HCT116 (cell line): ENCODE measurements at places on chromosomes 12 and 14.

GRCh38 chr12:60308366-60308991 lies 712.6 kb downstream of the SLC16A7 start:
- no peak for DNase-seq

- DNase-seq = no peak
Measured at GRCh38 chr14:100584056-100585031, 2.9 kb downstream of the BEGAIN start.

- no peak for DNase-seq
Measured at GRCh38 chr12:65634061-65634460, 190.2 kb upstream of the HMGA2 start.

DNA sequence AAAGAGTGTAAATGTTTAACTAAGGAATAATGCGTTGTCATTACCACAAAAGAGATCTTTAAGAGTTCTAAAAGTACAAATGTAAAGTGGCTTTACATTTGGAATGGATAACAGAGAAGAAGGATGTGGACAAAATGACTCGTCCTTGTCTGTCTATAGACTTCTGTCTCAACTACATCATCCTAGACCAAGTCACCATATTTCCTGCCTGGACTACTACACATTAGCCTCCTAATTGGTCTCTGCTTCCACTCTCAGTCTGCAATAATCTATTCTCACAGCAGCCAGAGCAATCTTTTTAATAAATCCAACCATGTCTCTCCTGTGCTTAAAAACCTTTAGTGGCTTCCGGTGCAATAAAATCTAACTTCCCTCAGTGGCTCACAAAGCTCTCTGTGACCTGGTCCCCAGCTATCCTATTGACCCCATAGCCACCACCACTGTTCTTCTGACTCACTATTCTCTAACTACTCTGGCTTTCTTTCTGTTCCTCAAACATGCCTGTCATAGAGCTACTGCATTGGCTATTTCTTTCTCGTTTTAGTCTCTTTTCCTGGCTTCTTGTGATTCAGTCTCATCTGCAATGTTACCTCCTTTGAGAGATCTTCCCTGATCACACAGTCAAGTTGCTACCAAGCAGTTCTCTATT lies 91.1 kb downstream of the MYF5 start:
- no peak for DNase-seq

GRCh38 chr14:100156776-100157175 lies 2.7 kb downstream of the DEGS2 start:
- DNase-seq = no peak

- DNase-seq = no peak
Measured at GRCh38 chr12:11561411-11561810, 88.1 kb upstream of the ETV6 start.

DNA sequence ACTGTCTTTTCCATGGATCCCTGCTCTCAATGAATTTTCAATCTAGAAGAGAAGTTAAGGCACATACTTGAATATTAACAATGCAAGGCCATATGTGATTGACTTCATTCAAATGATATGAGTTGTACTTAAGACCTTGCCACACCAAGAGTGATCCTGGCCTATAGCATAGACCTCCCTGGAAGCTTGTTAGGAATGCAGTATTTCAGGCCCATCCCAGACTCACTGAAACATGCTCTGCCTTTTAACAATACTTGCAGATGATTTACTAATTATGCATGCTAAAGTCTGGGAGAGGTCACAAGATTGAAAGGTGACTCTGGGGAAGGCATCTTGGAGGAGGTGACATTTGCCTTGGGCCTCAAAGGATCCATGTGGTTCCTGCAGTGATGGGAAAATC lies 43.2 kb downstream of the RFX4 start:
- no peak for DNase-seq

GRCh38 chr14:65808390-65808789 lies 395.9 kb downstream of the FUT8 start:
- no peak for DNase-seq

- DNase-seq = no peak
Measured at GRCh38 chr12:110109037-110109836, 14.9 kb upstream of the IFT81 start.

DNA sequence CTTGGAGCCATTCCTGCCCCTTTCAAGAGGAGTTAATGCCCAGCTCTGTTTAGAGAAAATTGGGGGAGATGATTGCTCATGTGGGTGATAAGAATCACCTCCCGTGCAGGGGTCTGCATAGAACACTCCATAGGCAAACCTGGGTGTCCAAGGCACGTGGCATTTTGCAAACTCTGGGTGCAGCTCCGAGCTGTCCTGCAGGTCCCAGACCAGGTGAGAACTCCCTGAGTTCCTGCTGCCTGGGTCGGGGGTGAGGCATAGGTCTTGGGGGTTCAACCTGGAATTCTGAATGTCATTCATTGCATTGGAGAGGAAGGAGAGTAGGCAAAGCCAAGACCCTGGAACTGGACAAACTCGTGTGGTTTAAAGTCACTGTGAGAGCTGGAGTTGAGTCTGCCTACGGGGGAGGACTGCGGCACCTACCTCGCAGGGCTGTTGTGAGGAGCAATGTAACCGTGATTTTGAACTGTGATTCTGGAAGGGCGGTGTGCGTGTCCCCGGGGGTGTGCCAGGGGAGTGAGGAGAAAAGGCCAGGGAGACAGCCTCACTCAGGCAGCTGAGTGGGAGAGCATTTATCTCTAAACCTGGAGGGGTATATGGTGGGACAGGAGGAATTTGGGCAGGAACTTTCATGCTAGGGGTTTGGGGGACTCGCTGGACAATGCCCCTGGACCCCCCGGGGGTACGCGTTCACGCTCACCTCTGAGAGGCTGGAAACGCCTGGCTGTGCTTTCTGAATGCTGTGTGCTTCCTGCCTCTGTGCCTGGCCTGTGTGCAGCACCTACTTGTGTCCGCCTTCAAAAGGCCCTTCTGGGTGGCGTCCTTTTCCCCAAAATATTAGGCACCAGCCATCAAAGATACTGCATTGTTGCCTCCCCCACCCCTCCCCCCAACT lies 30.4 kb downstream of the MEG3 start:
- no peak for DNase-seq
